ENCODE measurements at places on chromosomes 4 and X. TPM values are rescaled to one million over a fixed set of nuclear protein-coding genes. Genes with fewer than 3 reads are reported as not detected.

Gene PPEF2
- total RNA-seq: 0.40 TPM

Gene PARM1
- total RNA-seq: not detected

Gene SMIM10
- 0.19 TPM for total RNA-seq

Gene GLUD2
- total RNA-seq: 1.3 TPM

DNA sequence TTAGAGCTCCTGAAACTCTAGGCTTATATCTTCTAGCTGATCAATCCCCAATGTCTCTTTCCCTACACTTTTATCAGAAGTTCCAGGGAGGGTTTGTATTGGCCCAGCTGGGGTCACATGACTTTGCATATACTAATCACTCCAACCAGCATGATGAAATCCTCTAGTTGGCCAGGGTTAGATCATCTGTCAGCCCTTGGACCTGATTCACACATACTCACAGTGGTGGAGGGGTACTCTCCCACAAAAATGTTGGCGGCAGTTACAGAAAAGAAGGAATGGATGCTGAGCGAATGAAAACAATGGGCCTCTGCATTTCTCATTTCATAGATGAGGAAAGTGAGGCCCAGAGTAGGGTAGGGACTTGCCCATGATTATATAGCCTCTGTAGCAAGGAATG is 151.1 kb downstream of the PJA1 start:
- no peak overlapping the region for H3K4me3 ChIP-seq
- no peaks in the 10 kb centered on the region for H3K36me3 ChIP-seq
- no peaks in the 10 kb centered on the region for H3K4me1 ChIP-seq
- DNase-seq: no peak
- H3K27ac ChIP-seq: no peak overlapping the region

DNA sequence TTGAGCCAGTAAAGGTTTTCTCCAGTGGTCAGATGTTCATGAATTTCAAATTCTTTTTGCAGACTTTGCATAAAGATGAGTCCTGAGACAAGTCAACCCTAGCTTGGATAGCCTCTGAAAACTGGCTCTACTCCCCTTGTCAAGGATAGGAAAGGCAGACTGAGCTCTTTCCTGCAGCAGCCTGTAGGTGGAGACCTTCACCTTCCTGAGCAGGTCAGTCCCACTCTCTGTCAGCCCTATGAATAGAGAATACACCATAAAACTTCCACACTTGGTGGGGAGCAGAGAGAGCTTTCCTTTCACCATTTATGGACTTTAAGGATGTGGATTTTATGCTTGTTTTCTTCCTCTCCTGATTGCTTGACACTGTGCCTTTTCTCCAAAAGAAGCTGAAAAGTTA is 41.9 kb downstream of the PCDH19 start:
- no peak for DNase-seq
- no peaks in the 10 kb centered on the region for H3K4me1 ChIP-seq
- no peak overlapping the region for H3K27ac ChIP-seq
- no peaks in the 10 kb centered on the region for H3K27me3 ChIP-seq

- no peaks in the 10 kb centered on the region for H3K4me1 ChIP-seq
- H3K4me3 ChIP-seq: no peak overlapping the region
- H3K27ac ChIP-seq: no peak overlapping the region
Measured at GRCh38 chrX:146881521-146881920, 67.0 kb upstream of the CXorf51A start.

DNA sequence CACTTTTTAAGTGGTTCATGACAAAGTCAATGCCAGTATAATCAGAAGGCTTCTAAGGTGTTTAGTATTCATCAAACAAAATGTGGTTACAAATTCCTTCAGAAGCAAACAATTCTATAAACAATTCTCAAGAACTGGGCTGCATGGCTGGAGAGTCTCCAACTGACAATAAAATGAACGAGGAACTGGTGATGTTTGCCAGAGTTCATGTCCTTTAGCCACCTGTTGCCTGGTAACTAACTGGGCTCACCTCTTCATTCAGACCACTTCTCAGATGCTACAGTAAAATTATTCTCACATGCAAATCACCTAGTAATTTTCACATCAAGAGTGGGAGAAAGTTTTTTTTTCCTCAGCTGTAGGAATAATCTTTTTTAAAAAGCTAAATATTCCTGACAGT is 53.3 kb downstream of the CAMK2D start:
- DNase-seq: no peak
- H3K27ac ChIP-seq: no peak overlapping the region
- peaks cover 5% of the 10 kb centered on the region for H3K36me3 ChIP-seq

GRCh38 chr4:170875868-170876267 is 786.1 kb upstream of the AADAT start:
- no peak overlapping the region for H3K4me3 ChIP-seq
- H3K27me3 ChIP-seq: no peaks in the 10 kb centered on the region
- H3K27ac ChIP-seq: no peak overlapping the region
- DNase-seq: no peak
- H3K36me3 ChIP-seq: no peaks in the 10 kb centered on the region

DNA sequence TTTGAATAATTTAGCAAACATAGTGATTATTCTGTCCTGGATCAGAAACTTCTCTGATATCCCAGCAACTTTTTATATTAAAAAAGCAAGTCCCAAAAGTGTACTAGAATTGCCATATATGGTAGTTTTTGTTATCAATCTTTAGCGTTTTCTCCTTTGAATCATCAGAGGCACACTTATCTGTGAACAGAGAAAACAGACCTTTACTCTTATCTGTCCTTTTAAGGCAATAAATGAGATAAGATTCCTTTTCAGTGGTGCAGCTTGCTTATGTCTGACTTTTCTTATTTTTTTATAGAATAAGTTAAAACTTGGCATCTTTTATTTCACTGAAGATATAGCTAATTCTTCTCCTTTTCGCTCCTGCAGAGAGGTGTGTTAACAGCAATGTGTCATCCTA is 458.1 kb upstream of the PCDH10 start:
- no peak overlapping the region for H3K27ac ChIP-seq
- no peak for DNase-seq
- no peaks in the 10 kb centered on the region for H3K27me3 ChIP-seq
- no peaks in the 10 kb centered on the region for H3K4me1 ChIP-seq
- H3K36me3 ChIP-seq: no peaks in the 10 kb centered on the region

- no peaks in the 10 kb centered on the region for H3K36me3 ChIP-seq
- DNase-seq: no peak
- H3K4me1 ChIP-seq: no peaks in the 10 kb centered on the region
- no peak overlapping the region for H3K4me3 ChIP-seq
- no peaks in the 10 kb centered on the region for H3K27me3 ChIP-seq
Measured at GRCh38 chr4:41012911-41013310, 201.4 kb downstream of the APBB2 start.

GRCh38 chr4:182643801-182644682 is 273.1 kb downstream of the DCTD start:
- H3K36me3 ChIP-seq: no peaks in the 10 kb centered on the region
- H3K27me3 ChIP-seq: no peaks in the 10 kb centered on the region
- DNase-seq: no peak
- no peak overlapping the region for H3K4me3 ChIP-seq
